Psoas muscle (tissue), 8 donors: ENCODE measurements at places on chromosomes 11 and 22.

- DNase-seq = no peak
These were observed 22.7 kb upstream of the XBP1 start for GRCh38 chr22:28822930-28823551.

DNA sequence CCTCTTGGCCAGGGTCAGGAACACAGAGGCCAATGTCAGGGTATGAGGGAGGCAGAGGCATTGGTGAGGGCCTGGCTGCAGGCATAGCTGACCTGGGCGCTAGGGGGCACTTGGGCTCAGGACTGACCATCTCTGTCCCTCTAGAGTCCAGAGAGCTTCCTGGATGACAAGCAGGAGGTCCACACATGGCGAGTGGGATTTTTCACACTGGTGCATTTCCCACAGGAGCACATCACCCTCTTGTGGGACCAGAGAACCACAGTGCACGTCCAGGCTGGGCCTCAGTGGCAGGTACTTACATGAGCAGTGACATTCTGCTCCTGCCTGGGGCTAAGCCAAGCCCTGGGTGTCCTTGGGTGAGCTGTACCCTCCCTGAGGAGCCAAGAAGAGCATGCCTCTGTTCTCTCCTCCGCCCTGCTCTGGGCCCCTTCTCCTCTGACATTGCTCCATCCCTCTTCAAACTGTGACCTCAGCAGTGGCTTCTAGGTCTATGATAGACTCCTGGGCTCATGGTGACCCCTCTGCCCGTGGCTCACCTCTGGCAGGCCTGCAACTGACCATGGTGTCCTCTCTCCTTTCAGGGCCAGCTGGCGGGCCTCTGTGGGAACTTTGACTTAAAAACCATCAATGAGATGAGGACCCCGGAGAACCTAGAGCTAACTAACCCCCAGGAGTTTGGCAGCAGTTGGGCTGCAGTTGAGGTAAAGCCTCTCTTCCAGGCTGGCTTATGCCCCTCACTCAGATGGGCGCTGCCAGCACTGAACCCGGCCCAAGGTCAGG lies 46.6 kb downstream of the OTOG start:
- no peak for DNase-seq

GRCh38 chr11:6270584-6271246 lies 11.1 kb downstream of the CCKBR start:
- no peak for DNase-seq

GRCh38 chr11:10309163-10310093 lies 4.6 kb downstream of the ADM start:
- DNase-seq = peak; percentile 89
